ENCODE measurements at places on chromosomes 2 and 18.
A peak's percentile ranks its signal among the peaks of the same experiment; 100 is the strongest.

DNA sequence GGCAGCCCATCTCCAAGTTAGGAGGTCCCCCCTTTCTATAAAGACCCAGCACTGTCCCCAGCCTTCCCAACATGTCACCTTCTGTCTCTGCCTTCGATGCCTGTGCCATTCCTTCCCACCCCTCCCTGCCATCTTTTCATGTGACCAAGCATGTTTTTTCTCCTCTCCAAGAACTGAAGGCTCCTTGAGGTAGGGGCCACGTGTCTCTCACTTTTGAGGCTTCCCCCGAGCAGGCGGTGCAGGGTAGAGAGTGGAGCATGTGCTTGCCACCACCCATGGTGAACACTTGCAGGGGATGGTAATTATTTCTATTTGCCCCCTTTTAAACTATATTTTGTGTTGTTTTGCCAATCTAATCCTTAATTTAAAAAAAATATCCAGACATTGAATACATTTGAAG, 168.4 kb downstream of the ACKR3 start:
- no peak for DNase-seq

GRCh38 chr2:85840091-85840490, 48.7 kb downstream of the ST3GAL5 start:
- DNase-seq = no peak

- DNase-seq = peak; percentile 36
These were observed 196.0 kb downstream of the ZEB2 start for GRCh38 chr2:144323946-144324345.

GRCh38 chr2:219369447-219369861, 18.3 kb downstream of the DNPEP start:
- DNase-seq = no peak

DNA sequence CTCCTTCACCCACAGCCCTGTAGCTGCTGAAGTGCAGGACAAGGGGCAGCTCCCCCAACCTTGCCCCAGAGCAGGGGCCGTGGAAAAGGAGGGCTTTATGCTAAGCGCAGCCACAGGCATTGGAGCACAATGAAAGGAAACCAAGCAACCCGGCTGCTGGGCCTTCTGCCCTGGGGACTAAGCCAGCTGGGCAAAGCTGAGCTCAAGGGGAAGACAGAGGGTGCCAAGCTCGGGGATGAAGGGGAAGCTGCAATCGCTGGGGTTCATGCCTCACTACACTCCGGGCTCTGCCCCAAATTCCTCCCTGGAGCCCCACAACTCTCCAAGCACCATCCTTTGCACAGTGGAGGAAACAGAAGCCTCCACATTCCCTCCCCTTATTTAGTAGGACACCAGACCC, 12.4 kb downstream of the SFXN5 start:
- no peak for DNase-seq

- DNase-seq = no peak
These were observed 297.8 kb upstream of the SESTD1 start for GRCh38 chr2:179562330-179562885.

GRCh38 chr2:119694470-119694844, 15.5 kb downstream of the TMEM177 start:
- DNase-seq = no peak

DNA sequence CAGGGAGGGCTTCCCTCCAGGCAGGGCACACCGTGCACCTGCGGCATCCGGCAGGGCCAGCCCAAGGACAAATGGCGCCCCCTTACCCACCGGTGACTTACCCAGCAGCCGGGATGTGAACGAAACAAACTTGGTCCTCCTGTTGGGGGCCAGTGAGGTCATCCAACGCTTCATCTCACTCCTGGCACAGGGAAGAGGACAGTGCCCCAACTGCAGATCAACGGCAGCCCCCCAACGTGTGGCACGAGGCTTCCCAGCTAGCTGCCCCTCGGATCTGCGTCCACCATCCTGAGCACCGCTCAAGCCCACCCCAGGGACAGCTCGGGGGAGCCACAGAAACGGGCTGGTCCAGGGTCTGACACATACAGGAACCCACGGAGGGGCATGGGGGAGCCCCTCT, 12.0 kb downstream of the SNORC start:
- DNase-seq = no peak
